ENCODE measurements at places on chromosomes 1 and 21.

DNA sequence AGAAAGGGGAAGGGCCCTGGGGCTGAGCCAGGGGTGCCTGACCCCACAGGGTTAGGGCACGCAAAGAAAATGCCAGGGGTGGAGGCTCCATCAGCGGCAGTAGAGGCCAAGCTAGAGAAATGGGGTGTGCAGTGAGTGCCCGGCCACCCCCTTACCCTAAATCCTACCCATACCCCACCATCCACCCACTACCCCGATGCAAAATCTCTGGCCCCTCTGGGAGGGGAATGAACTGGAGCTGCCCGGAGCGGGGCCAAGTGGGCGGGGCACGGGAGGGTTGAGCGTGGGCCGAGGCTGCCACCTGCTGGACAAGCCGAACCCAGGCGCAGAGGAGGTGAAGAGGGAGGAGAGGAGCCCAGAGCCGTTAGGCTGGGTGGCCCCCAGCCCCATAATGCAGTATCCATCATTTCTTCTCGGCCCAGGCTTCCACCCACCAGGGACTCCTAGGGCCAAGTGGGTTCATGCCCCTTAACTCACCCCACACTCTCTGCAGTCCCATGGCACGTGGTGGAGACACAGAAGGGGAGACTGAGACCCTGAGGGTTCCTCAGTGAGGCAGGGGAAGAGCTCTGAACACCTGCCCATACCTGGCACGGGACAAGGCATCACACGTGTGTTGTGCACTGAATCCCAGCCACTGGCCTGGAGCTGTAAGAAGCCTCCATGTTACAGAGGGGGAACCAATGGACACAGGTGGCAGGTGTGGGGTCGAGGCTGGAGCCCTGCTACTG is 1.4 kb upstream of the C1QC start:
- peak; percentile 24 for DNase-seq

- DNase-seq = no peak
Observed at GRCh38 chr1:109392788-109393616, 4.7 kb downstream of the SORT1 start.

DNA sequence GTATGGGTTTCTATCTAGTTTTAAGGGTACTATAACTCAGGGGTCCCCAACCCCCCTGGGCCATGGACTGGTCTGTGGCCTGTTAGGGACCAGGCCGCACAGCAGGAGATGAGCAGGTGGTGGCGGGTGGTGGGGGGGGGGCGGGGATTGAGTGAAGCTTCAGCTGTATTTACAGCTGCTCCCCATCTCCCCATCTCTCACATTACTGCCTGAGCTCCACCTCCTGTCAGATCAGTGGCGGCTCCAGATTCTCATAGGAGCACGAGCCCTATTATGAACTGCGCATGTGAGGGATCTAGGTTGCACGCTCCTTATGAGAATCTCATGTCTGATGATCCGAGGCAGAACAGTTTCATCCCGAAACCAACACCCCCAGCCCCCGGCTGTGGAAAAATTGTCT is 95.1 kb upstream of the SLC45A1 start:
- no peak for DNase-seq

GRCh38 chr1:180973369-180973768 is 49.3 kb downstream of the STX6 start:
- no peak for DNase-seq

DNA sequence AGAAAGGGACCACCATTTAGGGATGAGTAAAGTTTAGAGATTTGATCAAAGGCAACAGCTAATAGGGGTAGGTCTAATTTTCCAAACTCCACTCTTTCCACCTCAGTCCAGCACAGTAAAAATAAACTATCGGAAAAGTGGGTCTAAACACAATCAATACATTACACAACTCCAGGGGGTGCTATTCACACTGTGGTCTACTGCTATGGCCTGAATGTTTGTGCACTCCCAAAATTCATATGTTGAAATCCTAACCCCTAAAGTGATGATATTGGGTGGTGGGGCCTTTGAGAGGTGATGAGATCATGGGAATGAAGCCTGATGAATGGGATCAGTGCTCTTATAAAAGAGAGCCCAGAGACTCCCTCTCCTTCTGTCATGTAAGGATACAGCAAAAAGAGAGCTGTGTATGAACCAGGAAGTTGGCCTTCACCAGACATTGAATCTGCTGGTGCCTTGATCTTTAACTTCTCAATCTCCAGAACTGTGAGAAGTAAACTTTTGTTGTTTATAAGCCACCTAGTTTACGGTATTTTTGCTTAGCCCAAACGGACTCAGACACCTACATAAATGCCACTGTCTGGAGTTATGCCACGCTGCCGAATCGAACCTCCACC is 193.9 kb downstream of the OMA1 start:
- no peak for DNase-seq

- DNase-seq = no peak
Observed at GRCh38 chr1:2438038-2438437, 25.7 kb upstream of the PEX10 start.

- DNase-seq = no peak
Observed at GRCh38 chr1:41319807-41320711, 41.2 kb upstream of the FOXO6 start.

DNA sequence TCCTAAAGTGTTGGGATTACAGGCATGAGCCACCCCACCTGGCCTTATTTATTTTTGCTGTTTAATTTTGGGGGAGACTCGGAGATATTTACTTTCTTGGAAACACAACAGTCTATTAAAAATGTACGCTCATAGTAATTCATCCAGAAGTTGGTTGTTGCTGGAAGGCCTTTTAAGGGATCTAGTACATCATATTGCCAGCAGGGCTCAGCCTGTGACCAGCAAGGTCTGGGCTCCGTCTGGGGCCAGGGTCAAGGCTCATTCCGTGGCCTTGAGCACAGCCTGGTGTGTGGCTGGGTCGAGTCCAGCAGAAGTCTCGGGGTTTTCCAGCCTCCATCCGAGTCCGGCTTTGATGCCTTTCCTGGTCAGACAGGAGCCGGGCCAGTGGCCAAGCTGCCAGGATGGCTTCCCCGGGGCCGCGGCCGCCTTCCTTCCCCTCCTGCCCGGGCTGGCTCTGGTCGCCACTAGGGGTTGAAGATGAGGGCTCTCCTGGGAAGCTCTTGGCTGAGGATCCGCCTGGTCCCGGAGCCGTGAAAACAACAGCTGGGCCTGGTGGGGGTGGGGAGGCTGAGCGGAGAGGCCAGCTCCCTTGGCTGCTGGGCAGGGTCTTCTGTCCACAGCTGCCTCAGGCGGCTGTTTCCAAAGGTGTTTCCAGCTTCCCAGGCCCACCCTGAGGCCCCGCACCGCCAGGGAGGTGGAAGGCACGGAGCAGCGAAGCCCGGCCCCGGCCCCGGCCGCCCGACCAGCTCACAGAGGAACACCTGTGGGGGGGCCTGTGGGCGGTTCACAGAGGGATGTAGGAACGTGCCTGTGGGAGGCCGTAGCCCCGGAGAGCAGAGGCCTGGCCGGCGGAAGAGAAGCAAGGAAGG is 5.1 kb upstream of the VWA1 start:
- DNase-seq = no peak

DNA sequence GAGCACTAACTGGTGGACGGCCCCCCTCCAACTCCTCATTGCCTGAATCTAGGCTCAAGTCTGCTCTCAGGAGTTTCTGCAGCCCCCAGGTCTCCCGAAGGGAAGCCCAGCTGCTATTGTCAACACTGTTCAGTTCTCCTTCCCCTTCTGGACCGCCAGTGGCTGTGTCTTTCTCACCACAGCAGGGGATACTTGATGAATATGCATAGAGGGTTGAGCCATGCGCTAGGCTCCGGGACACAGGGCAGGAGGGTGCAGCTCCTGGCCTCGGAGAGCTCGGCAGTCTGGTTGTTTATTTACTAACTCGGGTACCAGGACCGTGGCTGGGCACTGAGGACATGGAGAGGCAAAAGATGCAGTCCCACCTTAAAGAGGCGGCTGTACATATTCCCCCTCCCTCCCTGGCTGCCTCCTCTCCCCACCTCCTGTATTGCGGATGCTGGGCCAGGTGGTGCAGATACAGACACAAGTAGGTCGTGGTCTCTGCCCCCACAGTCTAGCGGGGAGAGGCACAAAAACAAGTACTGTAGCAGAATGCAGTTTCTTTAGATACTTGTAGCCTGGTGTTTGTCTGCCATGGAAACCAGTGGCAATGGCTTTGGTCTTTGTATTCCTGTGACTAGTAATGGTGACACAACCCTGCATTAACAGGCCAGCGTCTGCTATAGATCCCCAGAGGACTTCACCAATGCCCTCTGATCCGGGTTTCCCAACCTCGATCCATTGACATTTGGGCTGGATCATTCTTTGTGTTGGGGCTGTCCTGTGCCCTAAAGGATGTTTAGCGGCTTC is 26.2 kb downstream of the ARHGEF10L start:
- DNase-seq = no peak

GRCh38 chr1:83692524-83693381 is 306.2 kb downstream of the TTLL7 start:
- no peak for DNase-seq

GRCh38 chr1:217895841-217896240 is 264.7 kb downstream of the SPATA17 start:
- DNase-seq = no peak

DNA sequence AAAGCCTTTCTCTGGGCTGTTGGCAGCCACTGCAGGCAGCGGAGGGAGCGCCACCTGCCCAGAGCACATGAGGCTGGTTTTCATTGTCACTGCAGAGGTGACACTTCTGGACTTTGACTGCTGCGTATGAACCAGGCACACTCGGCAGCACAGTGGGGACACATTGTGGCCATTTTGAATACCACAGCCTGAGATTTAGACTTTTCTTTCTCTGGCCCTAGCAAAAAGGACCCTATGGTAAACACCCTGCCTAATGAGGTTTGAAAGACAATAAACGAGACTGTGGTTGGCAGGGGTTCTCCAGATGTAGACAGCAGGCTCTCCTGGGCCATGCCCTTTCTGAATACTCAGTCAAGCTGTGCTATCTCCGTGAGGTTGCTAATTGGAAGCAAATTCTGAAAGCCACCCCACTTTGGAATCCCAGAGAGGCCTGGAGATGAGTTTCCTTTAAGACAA is 12.0 kb upstream of the KCNE2 start:
- no peak for DNase-seq

DNA sequence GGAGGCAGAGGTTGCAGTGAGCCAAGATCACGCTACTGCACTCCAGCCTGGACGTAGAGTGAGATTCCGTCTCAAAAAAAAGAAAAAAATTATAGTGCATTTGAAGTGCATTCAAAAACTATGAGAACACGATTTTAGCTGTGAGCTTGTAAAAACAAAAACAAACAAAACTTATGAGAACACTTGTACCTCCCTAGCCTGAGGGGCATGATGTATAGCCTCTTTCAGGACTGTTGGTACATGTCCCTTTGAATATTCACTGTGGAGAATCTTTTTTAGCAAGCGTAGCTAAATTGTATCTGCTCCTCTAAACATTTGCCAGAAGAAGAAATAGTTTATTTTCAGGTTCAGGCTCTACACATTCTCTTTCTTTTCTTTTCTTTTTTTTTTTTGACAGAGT is 9.5 kb upstream of the DEGS1 start:
- DNase-seq = no peak

GRCh38 chr1:157097692-157098091 is 1.9 kb downstream of the ETV3L start:
- DNase-seq = no peak

DNA sequence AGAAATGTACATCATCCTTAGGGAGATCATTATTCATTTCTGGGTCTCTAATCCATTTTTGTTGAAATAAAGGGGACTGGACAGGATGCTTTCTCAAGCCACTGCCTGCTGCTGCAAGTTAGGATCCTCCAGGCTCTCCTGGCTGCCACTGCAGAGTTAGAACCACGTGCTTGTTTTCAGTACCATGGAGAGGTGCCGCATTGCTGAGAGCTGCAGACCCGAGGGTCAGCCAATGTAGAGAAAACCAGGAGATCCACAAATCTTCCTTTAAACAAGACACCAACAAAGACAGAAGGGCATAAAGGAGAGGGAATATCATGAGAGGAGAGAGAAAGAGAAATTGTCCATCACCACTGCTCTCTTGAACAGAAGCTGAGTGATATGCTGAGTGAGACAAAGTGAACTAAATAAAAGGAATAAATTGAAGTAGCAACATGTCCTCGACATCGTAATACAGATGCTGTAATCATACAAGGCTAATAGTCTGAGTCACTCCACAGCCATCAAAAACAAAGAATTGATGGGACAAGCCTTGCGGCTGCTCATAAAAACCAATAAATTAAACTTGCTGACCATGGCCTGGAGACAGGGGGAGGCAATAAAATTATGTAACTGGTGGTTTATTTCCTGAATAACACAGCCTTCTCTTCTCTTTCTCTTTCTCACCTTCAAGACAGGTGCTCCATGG is 255.7 kb downstream of the OMA1 start:
- no peak for DNase-seq

GRCh38 chr1:90761781-90762589 is 44.9 kb upstream of the BARHL2 start:
- DNase-seq = no peak

- no peak for DNase-seq
Observed at GRCh38 chr21:36806103-36806502, 107.2 kb downstream of the SIM2 start.

- DNase-seq = peak; percentile 21
Observed at GRCh38 chr1:158117854-158118704, 62.6 kb upstream of the CD1D start.

DNA sequence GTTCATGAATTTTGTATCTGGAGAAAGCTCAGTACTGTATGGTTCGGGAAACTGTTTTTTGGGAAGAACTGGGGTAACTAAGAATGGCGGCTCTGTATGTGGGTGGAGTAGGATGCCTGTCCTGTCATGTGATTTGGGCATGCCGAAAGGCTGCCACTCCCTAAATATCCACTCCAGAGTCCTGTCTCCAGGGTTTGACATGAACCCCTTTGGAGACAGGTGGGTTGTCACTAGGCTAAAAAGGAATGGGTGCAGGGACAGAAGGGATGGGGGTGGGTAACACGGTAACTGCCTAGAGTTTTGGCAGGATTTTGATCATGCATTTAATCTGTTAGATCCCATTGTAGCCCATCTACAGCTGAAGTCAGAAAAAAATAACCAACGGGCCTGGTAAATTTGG is 150.1 kb downstream of the KCNJ6 start:
- no peak for DNase-seq

GRCh38 chr1:37478451-37478881 is 4.1 kb downstream of the ZC3H12A start:
- no peak for DNase-seq

DNA sequence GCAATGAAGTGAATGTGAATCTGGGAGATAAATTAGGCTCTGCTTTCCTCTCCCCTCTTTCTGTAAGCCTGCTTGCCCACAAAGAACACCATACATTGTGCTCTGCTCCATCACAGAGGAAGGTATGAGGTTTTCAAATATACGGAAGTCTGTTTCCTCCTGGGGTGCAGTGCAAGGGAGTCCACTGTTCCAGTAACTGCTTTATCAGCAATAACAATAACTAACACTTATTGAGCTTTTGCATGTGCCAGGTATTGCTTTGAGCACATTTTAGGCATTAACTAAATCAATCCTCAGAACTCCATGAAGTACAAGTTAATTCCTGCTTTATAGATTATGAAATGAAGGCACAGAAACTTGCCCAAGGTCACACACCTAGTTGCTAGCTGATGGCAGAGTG is 10.0 kb downstream of the LTN1 start:
- no peak for DNase-seq

All from stimulated activated CD8-positive, alpha-beta memory T cell treated with anti-CD3 and anti-CD28 coated beads, Interleukin-2, amount 100 ng/mL, for 1 hour (primary cell).